Activated naive CD8-positive, alpha-beta T cell treated with anti-CD3 and anti-CD28 coated beads, Interleukin-2, amount 50 U/mL, for 24 hours (primary cell): ENCODE measurements at places on chromosomes 13 and 19.
A peak's percentile ranks its signal among the peaks of the same experiment; 100 is the strongest.

- no peak for DNase-seq
Observed at GRCh38 chr13:111402441-111402840, 82.0 kb downstream of the TEX29 start.

DNA sequence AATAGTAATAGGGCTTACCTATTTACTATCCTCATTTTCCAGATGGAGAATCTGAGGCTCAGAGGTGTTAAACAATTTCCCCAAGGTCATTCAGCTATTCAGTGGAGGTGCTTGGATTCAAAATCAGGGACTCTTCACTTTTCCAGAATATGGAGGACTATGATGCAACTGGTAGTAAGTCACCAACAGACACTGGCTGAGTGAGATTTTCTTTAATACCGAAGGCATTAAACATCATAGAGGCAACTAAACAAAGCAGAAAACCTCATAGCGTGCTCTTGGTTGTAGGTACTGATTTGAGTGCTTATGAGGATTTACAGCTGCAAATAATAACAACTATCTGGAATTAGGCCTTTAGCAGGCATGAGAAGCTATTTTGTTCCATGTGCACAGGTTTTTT, 134.4 kb downstream of the DLEU7 start:
- DNase-seq, result no peak

DNA sequence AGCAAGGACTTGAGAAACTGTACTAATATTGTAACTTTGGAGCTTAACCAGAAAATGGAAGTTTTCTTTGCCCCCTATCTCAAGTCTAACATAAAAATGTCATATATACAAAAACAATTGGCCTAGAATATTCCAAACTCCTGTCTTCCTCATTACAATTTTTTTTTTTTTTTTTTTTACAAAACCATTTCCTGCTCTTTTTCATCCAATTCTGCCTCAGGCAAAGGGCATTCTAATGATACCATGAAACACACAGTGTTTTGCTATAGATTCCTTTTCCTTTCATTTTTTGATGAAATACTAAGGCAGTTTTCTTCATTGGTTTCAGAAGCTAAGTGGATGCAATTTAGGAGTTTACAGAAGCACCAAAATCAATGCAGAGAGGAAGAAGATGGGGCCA, 119.7 kb downstream of the LHFPL6 start:
- no peak for DNase-seq

- no peak for DNase-seq
Observed at GRCh38 chr13:48142436-48142835, 47.5 kb upstream of the MED4 start.

DNA sequence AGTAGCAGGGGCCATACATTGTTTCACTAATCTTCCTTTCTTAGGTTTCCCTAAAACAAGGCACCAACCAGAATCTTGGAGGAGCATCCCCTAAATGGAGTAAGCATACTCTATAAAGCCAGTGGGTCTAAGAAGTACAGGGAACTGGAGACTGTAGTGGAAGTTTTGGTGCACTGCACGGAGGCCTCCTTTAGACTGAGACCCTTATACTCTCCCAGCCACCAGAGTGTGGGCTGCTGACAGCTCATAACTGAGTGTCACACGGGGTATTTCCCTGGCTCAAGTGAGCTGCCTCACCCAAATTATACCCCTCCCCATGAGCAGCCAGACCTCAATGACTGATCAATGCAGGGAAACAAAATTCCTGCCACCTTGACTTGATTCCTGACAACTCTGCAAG, 349.5 kb downstream of the NDFIP2 start:
- DNase-seq, result no peak

DNA sequence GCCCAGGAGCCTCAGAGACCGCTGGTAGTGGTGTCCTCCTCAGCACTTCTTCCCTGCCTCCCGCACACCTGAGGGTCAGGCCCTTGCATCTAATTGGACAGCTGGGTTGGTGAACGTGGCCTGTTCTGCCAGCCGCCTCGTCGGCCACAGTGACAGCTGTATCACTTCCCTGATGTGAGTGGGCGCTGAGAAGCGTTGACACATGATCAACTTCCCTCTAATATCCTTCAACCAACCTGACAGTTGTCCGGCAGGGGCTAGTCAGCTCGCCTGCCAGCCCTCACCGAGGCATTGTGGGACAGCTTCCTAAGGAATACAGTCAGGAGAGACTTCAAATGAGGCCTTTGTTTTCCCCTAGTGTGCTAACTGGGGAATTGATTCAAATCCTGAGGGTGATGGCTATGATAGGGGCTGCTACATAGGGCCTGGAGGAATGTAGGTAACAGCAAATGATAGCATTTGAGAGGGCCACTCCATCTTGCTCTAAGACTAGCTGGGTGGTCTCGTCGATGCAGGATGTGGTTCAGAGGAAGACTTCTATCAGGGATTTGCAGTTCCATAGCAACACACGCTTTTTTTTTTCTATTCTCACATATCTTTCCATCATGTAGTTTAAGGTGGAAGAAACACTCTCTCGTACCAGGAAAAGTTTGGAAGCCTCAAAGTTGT, 230.8 kb downstream of the TSHZ3 start:
- no peak for DNase-seq

DNA sequence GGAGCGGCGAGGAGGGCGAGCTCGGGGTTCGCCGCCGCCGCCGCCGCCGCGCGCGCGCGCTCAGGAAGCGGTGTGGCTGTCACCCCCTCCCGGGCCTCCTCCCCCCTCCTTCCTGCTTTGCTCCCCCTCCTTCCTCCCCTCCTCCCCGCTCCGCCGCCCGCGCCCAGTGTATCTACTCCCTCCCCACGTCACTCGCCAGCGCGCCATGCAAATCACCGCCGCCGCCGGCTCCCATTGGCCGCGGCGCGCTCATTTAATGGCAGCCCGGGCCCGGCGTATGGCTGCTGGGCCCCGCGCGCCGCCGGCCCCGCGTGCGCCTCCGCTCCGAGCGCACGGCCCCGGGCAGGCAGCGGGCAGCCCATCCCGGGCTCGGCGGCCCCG, 335 bp upstream of the SOX1 start:
- peak; percentile 45 for DNase-seq

DNA sequence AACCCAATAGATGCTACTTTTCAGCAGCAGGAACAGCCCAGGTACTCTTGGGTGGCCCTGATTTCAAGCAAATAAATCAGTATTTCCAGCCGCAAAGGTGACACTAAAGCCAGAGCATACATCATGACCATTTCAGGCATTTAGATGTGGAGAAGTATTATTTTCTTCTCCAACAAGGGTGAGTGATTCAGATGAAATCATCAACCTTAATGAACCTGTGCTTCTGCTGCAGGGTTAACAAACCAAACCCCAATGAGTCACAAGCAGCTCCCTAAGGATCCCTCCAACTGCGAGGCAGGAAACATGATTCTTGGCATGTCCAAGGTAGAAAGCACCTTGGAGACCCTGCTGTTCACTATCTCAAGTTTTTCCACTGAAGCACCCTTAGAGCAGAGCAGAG, 32.7 kb downstream of the MBNL2 start:
- no peak for DNase-seq

DNA sequence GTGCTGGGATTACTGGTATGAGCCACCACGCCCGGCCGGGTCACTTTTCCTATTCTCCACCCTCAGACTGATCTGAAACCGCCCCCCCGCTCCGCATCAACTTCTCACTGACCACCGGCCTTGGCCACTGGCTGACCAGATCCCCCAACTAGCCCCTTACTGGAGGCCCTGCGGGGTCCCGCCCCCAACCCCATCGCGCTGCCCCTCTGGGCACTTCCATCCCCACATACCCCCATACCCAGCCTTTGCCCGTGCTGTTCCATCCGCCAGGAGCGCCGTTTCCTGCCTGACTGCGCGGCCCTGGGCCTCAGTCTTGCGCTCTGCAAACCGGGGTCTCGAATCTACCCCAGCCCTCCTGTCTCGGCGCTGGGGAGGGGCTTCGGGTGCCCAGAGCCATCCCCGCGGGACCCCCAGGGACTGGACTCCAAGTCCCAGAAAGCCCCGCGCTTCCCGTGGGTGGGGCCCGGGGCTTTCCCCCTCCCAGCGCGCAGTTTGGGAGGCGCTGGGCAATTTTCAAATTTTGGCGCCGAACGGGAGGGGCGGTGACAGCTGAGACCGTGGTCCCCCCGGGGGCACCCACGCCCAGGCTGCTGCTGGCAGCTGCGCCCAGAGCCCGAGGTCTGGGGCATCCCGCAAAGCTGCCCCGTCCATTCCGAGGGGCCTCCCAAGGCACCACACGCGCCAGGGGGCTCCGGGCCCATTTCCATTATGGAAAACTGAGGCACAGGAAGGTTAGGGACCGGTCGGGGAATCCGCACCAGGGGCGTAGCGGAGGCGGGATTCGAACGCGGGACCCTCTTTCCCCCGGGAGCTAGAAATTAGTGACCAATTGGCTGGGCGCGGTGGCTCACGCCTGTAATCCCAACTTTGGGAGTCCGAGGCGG, 5.2 kb upstream of the LMNB2 start:
- DNase-seq, result peak; percentile 78

DNA sequence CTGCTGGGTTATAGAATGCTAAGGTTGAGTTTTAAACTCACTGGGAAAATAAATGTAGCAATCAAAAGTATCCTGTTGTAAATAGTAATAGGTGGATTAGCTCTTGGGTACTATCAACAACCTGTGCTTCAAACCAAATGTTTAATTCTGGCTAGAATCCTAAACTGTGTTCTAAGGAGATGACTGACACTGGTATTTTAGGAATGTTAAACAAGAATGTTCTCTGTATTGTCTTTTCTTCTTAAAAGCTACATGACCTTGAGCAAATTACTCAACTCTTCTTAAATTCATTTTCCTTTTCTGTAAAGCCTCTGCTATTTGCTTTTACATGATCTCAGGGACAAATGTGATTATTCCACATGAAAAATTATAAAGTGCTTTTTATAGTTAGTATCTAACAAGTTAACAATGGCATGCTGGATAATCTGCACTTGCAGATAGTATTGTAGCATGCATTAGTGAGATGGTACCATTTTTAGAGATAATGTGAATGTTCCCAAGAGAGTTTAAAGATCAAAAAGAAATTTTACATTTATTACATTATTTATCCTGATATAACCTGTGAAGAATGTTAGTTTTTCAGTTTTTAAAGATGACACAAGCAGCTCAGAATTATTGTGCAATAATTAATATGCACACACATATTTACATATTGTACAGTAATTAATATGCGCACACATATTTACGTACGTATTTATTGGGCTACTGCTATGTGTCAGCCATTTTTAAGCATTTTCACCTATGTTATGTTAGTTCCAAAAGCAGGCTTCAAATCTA, 13.6 kb upstream of the EPSTI1 start:
- no peak for DNase-seq

- peak; percentile 28 for DNase-seq
Observed at GRCh38 chr19:15532779-15533521, 24.6 kb downstream of the CYP4F22 start.

- no peak for DNase-seq
Observed at GRCh38 chr19:3382460-3383100, 16.2 kb downstream of the NFIC start.
